ENCODE measurements at places on chromosomes 2 and 18.
A peak's percentile ranks its signal among the peaks of the same experiment; 100 is the strongest.

- no peak for DNase-seq
Measured at GRCh38 chr2:3034396-3034795, 343.2 kb downstream of the EIPR1 start.

- no peak for DNase-seq
Measured at GRCh38 chr2:117351396-117351795, 463.1 kb upstream of the DDX18 start.

DNA sequence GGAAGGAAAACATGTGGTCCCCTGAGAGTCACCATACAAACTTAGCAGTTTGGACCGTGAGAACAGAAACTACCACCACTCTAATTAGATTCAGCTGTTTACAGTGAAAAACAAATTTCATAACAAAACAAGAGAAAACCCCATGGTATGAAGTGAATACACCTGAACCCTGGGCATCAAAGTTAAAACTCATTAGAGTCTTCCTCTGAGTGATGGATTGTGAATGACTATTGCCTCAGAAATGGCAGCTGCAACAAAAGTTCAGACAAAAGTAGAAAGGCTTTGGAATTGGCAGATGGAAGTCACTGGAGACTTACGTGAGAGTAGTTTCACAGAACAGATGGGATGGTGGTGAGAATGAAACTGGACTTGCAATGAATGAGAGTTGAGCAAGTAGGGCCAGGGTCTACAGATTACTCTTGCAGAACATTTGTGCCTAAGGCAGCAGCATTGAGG is 98.0 kb downstream of the AAK1 start:
- DNase-seq = no peak

GRCh38 chr2:67650291-67651133 is 253.4 kb downstream of the ETAA1 start:
- DNase-seq = peak; percentile 4

DNA sequence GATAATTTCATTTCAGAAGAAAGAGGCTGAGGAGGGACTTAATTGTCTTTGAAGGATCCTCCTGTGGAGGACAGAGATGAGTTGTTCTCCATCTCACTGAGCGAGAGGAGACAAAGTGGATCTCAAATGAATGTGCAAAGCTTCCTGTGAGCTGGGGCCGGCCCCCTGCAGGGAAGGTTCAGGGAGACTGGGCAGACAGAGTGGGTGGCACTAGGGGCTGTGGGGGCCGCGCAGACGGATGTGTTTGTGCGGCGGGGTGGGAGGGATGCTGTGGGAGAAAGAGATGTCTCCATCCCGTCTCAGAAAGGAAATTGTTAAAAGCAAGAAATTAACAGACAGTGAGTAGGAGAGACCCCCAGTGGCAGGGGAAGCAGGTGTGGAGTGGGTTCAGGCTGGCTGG is 29.1 kb downstream of the KLHL29 start:
- DNase-seq = no peak

DNA sequence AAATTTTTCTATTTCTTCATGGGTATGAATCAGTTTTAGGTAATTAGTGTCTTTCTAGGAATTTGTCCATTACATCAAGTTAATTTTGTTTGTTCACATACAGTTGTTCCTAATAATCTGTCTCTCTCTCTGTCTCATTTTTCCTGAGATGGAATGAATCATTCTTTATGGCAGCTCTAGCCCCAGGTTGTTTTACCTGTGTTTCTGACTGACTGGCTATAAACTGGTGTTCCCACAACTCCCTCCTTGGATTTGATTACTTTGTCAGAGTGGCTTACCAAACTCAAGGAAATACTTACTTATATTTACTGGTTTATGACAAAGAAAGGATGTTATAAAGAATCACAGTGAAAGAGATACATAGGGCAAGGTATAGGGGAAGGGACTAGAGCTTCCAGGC is 15.1 kb downstream of the ADNP2 start:
- DNase-seq = no peak

DNA sequence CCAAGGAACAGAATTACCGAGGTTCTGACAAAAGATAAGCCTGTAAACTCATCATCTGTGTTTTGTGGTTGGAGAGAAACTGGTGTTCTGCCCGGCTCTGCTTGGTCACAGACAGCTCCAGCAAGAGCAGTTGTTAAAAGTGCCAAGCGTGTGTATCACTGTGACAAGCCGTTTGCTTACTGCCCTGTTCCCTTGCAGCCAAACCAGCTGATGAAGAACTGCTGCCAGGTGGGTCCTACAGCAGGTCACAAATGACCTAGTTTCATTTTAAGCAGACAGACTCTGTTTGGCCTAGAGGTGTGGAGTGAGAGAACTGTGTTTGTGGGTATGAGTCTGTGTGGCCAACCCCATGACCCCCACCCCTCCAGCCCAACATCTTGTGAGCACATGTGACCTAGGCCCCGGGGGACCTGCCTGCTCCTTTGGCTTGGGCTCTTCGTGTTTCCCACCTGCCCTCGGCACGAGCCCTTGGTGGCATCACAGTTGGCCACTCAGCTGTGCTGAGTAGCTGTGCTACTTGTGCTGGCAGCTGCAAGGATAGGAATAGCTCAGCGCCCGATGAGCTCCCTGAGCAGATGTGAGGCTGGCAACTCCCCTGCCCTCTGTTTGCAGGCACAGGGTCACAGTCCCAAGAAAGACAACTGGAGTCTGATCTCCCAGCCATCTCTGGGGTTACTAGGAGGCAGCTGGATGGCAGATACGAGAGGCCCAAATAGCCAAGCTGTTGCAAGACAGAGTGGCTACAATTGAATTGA is 9.7 kb downstream of the OXER1 start:
- DNase-seq = no peak

- no peak for DNase-seq
Measured at GRCh38 chr2:119947535-119947934, 65.3 kb upstream of the EPB41L5 start.

GRCh38 chr2:182144041-182144775 is 158.6 kb downstream of the PPP1R1C start:
- no peak for DNase-seq

DNA sequence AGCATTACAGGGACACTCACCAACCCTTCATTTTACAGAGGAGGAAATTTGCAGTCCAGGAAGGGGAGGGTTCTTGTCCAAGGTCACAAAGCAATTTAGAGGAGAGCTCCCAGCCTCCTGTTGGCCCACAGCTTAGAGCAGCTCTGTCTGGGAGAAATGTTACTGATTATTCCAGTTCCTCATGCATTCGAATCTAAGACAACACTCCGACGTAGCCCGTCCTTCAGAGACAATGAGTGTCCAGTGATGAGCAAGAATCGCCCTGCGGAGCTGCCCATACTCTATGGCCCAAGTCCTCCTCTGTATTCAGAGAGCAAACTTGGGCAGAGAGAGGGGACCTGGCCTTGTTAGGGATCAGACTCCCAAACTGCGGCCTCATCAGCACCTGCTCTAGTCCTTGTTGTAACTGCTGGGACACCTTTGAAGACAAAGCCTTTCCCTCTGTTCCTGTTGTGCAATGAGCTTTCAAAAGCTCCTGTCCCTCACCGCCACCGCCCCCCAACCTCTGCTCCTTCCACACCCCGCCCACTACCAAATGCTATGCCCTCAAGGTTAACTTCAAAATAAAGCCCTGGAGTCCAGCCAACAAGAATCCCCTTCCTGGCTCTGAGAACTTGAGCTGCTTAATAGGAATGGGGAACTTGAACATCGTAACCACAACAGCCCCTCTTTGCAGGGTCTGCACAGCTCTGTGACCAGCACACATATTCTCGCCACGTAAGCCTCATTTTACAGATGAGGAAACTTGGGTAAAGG is 234.8 kb upstream of the SMAD2 start:
- DNase-seq = no peak

GRCh38 chr2:138105358-138105757 is 141.1 kb downstream of the HNMT start:
- DNase-seq = no peak

- no peak for DNase-seq
Measured at GRCh38 chr18:31750273-31750672, 10.4 kb downstream of the SLC25A52 start.

DNA sequence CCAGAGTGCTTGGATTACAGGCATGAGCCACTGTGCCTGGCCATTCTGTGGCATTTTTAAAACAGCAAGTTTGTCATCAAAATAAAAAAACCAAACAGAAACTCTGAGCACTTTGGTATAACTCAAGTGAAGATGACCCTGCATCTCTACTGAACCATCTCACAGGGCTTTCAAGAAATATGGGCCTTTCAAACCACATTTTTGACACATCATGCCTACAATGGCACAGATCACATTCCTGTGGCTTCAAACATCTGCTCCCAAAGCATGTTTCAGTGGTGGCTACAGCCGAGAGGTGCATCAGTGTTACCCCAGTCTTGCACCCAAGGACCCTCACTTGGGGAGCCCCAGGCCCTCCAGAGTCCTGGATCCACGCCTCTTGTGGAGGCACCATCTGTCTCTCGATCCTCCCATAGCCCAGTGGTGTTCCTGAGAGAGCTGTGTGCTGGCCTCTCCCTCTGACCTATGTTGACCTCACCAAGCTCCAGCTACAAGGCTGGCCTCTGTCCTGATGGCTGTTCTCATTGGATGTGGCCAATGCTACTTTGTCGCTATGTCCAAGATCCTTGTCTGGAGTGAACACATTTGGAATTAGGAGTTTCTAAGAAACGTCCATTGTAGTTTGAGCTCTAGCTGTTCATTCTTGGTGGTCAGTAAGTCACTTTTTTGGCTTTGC is 55.2 kb upstream of the RALBP1 start:
- no peak for DNase-seq

- no peak for DNase-seq
Measured at GRCh38 chr2:52311862-52312261, 1279.9 kb upstream of the NRXN1 start.

DNA sequence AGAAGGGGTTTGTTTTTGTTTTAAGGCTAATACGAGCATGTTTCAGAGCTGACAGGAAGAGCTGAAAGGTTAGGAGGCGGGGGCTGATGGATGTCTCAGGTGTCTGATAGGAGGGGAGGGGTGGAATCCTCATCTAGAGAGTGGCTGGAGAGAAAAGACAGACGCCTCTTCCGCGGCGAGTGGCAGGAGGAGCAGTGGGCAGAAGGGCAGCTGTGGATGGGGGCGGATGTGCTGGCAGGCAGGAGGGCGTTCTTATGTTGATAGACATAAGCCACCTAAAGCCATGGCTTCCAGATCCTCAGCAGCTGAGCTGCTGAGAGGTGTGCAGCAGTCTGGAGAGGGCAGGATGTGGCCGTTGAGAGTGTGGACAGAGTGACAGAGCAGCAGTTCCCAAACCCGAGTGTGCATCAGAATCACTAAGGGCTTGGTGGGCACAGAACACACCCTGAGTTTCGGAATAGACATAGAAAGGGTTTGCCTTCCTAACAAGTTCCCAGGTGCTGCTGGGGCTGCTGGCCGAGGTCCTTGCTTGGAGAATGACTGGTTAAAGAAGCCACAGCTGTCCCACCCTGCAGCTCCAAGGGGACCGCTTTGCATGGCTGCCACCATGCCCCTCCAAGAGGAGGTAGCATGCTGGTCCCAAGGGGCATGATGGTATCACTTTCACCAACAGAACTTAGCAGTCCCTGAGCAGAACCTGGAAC is 3.0 kb upstream of the ITM2C start:
- no peak for DNase-seq

- no peak for DNase-seq
Measured at GRCh38 chr2:232335859-232336215, 42.7 kb upstream of the ALPP start.

DNA sequence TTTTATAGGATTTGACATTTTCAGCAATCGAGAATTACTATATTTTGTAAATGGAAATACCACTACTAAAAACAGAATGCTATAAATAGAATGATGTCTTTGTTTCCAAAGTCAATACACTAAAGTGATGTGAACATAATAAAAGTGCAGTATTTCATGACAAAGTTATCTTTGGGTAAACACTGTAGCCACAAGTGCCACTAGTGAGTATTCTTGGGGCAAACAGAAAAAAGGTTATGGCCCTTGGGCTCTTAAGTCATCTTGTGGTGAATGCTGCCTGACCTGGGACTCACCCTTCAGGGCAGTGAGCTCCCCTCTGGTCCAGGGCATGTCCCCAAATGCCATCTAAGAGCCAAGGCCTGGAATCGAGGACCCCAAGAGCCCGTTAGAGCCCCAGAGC is 99.2 kb upstream of the KYNU start:
- no peak for DNase-seq

DNA sequence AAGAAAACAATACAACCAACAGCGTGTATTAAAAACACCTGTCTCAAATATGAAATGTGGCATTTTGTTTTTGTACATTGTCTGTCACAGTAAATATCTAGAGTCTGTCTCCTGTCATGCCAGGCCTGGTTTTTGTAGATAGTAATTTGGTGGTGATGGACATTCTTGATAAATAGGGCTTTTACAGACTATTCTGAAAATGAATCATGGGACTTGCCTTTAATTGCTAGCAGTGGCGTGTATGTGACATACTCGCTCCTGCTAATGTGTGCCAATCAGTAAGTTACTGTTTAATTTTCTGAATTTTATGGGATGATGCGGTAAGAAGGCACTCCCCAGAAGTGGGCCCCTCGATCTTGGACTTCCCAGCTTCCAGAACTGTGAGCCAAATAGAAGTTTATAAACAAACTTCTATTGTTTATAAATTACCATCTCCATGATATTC is 83.7 kb downstream of the TANC1 start:
- no peak for DNase-seq

DNA sequence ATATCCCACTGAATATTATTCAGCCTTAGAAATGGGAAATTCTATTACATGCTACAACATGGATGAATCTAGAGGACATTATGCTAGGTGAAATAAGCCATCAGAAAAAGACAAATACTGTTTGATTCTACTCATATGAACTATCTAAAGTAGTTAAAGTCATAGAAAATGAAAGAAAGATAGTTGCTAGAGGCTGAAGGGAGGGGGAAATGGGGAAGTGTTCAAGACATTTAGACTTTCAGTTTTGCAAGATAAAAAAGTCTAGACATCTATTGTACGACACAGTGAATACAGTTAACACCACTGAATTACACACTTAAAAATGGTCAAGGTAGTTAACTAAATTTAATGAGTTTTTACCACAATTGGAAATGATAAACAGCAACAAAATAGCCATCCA is 835.9 kb upstream of the CHAC2 start:
- DNase-seq = no peak

DNA sequence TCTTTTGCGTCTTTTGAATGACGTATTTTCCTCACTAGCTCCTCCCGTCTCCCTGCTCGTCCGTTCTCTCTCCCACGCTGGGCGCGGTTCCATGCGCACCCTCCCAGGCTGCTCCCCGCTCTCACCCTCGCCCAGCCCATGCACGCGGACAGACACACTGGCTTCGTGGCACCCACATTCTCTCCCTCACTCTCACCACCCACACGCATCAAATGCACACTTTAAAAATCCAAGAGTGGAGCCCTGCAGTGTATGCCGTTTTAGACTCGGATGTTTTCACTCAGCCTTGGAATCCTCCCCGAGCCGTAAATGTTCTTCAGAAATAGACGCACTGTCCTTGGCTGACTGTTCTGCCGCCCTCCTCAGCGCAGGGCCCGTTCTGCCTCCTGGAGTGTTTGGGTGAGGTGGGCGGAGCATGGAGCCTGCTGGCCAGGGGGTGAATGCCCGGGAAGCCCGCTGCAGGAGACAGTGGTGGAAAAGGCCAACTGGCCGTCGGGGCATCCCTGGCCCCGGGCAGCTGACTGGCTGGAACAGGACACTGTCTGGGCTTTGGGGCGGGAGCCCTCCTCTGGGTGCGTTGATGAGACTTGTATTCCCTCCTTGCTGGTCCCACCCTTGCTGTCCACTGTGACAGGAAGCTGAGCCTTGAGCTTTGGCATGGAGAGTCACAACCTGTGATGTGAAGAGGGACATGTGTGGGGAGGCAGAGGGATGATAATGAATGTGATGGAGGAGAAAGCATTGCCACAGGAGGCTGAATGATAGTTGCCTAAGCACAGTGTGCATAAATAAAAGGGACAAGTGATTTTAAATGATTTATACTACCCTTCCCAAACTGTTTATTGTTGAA is 35.4 kb upstream of the LYPD6B start:
- DNase-seq = no peak

All from stimulated activated CD8-positive, alpha-beta memory T cell treated with anti-CD3 and anti-CD28 coated beads, Interleukin-2, amount 100 ng/mL, for 1 hour (primary cell).